ENCODE measurements at places on chromosomes 11 and 22.

DNA sequence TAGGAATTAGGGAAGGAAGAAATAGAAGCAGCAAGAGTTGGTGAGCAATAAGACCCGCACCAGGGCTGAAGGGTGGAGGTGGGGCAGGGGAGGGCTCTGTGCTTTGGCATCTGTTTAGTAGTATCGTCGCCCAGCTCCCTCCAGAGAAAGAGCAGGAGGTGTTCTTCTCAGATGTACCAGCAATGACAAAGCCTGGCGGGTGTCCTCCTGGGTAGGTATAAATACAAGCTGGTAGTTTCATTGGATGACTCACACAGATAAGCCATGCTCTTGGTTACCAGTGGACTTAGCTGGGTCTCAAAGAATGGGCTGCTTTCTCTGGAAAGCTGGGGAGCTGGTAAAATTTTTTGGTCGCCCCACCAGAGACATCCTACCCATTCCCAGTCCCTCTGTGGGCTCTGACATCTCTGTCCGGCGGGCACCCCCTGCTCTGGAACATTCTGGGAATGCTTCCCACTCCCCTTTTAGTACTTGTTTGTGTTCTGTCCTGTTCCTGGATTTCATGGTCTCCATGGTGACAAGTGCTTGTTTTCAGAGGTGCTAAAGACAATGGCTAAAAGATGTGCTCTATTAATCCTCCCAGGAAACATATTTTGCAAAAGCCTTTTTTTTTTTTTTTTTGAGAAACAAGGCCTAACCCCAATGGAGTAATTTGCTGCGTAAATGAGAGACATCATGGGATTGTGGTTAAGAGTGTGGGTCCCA lies 15.4 kb upstream of the TUBA8 start:
- DNase-seq: no peak

- DNase-seq: no peak
These were observed 18.3 kb downstream of the DNAL4 start for GRCh38 chr22:38775656-38776055.

- DNase-seq: no peak
These were observed 3.4 kb upstream of the MS4A15 start for GRCh38 chr11:60753309-60753708.

DNA sequence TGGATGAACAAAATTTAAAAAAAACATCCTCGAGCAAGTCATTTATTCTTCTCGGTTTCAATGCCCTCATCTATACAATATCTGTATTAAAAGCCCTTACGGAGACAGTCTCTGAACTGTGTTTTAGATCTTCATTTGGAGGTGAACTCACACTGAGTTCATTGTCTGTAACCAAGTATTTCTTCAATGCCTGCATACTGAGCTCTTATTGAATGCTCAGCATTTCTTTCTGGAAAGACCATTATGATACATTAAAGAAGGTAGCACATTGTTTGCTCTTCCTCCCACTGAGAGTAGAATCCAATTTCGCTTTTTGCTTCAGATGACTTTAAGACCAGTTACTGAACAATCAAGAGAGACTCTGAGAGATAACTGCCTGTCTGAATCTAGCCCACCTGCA lies 1.7 kb upstream of the ANO3 start:
- DNase-seq: no peak

GRCh38 chr11:93645938-93646337 lies 15.5 kb upstream of the CEP295 start:
- DNase-seq: no peak
